ENCODE measurements at places on chromosomes 12 and 14.

GRCh38 chr12:132423251-132423819 lies 66.6 kb upstream of the FBRSL1 start:
- DNase-seq = no peak

GRCh38 chr12:2795291-2796186 lies 769 bp downstream of the FKBP4 start:
- no peak for DNase-seq

DNA sequence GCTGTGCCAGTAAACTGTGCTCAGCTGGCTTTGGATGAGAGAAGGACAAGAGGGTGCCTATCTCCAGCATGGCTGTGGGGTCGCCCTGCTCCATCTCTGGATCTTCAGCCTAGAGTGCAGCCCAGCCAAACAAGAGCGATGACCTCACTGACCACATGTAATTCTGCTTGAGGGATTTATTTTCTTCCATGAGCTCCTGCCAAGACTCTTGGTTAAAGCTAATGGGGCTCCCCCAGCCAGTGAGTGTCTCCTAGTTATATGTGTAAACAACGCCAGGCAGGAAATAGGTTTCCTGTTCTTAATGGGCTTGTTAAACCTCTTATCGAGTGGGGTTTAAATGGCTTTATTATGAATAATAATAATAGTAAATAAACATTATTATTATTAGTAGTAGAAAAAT lies 397.2 kb downstream of the NRXN3 start:
- DNase-seq = no peak

DNA sequence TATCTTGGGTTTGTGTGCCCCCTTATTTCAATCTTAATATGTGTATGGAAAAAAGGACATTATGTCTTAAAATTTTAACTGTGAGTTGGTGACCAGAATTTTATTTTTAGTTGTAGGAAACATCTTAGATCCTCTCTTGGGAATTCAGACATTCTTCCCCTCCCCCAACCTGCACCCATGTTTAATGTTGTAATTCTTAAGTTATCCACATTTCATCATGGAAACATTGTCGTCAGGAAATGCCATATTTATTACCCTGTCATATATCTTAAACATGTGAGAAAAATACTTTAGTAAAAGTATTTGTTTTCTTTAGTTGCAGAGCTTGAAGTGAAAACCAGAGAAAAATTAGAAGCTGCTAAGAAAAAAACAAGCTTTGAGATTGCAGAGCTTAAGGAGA lies 30.3 kb downstream of the YEATS4 start:
- DNase-seq = no peak

DNA sequence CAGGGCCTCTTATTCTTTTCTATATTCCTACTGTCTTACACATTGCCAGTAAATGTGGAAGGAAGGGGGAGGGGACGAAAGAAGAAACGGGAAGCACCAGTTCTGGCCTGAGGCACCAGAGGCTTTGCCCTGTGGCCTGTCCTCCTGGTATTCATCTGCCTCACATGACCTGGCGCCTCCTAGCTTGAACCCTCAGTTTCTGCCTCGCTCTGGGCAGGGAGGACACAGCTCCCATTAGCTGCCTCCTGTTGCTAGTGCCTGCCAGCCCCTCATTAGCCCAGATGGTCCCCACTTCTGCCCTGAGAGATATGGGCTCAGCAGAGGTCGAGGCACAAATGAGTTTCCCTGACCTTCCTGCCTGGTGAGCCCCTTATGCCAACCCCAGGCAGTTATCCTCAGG lies 3.0 kb upstream of the PLEKHG6 start:
- no peak for DNase-seq

DNA sequence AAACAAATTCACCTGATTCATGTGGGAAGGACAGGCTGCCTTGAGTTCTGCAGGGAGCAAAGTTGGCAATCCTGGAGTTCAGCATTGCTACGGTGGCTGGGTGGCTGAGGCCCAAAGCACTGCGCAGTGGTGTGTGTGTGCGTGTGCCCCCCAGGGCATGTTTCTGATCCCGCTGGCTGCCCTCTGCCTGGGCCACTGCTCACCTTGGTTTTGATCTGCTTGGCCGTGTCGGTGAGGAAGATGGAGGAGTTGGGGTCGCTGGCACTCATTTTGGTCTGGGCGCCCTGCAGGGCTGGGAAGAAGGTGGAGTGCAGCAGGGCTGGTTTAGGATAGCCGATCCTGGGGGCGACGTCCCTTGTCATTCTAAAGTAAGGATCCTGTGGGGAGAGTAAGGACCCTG lies 19.1 kb downstream of the SLC25A47 start:
- DNase-seq = no peak

All from kidney glomerular epithelial cell (primary cell).